ENCODE measurements at places on chromosomes 4 and X.

DNA sequence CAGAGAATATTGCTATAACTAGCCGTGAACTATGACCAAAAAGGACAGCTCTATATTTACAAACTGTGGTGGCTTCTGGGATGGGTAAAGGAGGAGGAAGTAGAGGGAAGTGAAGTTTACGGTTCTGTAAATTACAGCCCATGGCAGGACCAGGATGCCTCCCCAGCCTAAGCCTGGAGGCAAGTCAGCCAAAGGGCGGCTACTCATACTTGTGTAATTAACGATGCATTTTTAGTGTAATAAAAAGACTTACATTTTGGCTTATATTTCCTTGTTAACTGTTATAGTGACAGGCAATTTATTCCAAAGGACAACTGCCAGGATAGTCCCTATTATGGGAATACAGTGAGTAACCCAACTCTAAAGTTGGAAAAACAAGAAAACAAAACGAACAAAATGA, 139.9 kb upstream of the OTUD4 start:
- DNase-seq = no peak

DNA sequence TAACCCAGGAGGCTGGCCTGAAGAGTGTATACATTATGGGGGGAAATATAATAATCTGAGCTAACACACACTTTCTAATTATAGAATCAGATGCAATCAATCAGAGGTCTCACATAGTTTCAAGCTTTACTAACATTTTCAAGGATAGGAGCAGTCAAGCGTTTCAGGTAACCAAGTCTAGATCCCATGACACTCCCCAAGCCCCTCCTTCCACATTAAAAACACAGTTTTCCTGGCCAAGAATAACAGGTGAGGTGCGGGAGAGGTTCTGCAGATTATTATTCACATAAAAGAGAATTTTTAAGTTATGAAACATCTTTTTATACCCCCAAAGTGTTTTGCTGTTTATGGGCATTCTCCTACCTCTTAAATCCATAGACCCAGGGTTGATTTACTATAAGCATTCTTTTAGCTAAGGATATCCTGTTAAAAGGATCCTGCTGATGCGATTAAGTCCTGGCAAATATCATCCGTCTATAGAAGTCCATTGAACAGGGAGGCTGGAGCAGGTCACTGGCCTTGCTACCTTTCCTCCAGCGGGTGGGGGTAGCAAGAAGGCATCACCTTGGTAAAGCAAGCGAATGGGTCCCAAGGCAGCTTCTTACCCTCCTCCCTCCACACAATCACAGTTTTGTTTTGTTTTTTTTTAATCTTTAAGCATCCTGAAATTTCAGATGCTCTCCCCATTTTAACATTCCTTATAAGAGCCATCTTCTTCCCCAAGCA, 104.7 kb upstream of the GPM6A start:
- DNase-seq = peak; percentile 33

GRCh38 chrX:130080791-130081367, 29.4 kb downstream of the ELF4 start:
- no peak for DNase-seq

- DNase-seq = no peak
Observed at GRCh38 chr4:178611062-178611461, 1168.8 kb upstream of the AGA start.

DNA sequence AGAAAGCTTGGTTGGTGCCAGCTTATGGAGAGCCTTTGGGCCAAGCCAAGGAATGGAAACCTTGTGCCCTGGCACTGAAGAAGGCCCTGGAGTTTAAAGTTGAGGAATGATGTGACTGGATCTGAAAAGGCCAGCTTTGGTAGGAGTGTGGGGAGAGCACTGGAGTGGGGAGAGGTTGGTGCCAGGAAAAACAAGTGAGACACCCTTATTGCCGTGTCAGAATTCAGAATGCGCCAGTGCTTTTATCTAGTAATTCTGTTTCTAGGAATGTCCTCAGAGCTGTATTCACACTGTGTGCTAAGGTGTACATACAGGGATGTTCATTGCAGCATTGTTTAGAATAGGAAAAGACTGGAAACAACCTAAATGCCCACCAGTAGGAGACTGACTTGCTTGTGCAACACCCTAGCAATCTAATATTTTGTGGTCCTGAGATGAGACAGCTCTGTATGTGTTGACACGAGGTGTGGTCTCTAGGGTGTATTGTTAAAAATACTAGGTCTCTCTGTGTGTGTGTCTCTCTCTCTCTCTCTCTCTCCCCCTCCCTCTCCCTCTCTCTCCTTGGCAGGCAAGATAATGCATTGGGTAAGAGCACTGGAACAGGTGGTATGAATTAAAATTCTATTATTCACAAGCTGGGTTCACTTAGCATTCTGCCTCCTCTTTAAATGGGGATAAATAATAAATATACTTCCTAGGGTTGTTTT, 107.8 kb downstream of the GATB start:
- no peak for DNase-seq

DNA sequence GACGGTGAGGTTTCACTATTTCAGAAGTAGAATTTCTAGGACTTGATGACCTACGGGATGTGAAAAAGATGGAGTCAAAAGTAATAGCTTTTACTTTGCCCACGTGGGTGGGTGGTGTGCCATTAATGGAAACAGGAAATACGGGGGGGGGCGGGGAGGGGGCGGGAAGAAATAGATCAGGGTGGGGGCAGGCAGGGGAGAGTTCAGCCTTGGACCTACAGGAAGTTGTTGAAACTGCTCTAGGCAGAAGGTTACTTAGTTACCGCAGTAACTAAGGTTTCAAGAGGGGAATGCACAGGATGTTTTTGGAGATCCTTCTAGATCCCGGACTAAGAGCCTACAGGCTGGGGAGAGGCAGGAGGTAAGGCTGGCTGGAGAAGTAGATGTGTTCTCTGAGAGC, 3.6 kb upstream of the FHL1 start:
- no peak for DNase-seq

GRCh38 chr4:41207291-41207831, 7.0 kb downstream of the APBB2 start:
- no peak for DNase-seq

- no peak for DNase-seq
Observed at GRCh38 chr4:64776820-64777219, 367.6 kb upstream of the TECRL start.

- DNase-seq = no peak
Observed at GRCh38 chrX:92232182-92232581, 453.0 kb downstream of the PCDH11X start.

DNA sequence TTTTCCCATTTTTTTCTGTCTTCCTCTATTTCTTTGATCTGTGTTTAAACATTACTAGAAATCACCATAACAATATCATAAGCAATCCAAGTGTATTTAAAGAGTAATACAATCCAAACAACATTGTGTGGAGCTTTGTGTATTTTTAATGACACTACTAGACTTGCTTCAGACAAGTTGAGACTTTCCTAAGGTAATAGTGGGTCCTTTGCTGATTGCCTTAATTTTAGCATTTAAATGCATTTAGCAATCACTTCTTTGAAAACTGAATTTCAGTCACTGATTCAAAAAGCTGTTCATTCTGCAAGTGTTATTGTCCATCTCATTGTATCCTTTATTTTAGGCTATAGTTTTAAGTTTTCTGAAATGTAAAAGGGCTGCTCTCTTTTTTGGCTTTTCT, 804.8 kb downstream of the ADGRL3 start:
- DNase-seq = no peak

DNA sequence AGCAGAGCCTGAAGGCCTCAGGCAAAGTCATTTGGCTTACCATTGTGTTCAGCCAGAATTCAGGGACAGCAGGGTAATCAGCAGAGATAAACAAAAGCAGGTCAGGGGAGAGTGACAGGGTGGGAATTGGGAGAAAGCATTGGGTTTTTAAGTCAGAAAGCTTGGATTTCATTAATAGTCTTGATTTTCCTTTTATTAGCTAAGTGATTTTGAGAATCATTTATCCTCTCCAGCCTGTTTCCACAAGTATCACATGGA, 410.1 kb downstream of the HNRNPD start:
- no peak for DNase-seq

- no peak for DNase-seq
Observed at GRCh38 chr4:148850257-148850995, 408.2 kb upstream of the NR3C2 start.

GRCh38 chr4:24303926-24304325, 280.4 kb downstream of the DHX15 start:
- no peak for DNase-seq

DNA sequence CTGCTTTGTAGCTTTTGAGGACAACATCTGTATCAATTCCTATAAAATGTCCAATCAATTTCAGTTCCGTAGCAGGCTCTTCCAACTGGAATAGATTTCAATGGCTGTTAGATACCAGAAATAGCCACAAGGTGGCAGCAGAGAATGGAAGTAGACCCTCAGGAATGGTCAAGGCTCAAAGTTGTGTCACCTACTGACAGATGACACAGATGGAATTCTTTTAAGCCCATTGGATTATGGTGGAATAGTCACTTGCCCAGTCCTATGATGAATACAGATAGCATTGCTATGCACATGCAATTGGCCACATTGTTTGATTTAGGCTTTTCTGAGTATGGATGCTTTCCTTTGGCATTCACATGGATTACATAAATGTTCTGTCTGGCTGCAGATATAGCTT, 130.4 kb upstream of the RADX start:
- peak; percentile 45 for DNase-seq

DNA sequence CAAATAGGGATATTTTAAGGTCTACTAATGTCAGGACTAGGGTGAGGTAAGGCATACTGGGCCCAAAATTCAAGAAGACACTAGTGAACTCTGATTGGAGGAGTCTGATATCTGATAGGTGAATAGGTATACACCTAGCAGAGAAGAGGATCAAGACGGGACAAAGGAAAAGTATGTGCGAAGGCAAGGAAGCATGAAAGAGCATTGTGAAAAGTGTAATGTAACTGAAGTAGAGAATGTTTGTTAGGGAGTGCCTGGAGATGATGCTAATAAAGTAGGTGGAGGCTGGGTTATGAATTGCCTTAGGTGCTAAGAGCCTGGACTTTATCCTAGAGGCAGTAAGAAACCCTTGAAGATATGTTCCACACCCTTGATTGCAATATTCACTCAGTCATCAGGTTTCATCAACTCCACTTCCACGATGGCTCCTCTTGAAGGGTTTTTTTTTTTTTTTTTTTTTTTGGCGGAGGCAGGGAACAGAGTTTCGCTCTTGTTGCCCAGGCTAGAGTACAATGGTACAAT, 49.9 kb upstream of the XIAP start:
- no peak for DNase-seq

- no peak for DNase-seq
Observed at GRCh38 chr4:158958489-158959270, 144.2 kb upstream of the RAPGEF2 start.

DNA sequence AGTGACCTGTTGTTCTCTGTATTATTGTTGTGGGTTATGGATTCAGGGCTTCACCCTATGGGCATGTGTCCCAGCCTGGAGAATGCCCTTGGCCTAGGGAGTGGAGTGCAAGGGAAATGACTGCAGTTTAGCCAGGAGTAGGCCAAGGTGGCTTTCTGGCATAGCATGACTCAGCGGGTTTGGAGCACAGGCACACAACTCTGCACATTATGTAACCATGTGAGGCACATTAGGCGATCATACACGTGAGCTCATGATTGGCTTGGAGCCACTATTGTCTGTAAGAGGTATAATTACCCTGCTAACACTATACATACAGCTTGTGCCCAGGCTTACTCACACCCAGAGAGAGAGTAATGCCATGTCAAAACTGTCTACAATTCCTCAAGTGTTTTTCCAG, 35.1 kb upstream of the TACR3 start:
- DNase-seq = no peak

DNA sequence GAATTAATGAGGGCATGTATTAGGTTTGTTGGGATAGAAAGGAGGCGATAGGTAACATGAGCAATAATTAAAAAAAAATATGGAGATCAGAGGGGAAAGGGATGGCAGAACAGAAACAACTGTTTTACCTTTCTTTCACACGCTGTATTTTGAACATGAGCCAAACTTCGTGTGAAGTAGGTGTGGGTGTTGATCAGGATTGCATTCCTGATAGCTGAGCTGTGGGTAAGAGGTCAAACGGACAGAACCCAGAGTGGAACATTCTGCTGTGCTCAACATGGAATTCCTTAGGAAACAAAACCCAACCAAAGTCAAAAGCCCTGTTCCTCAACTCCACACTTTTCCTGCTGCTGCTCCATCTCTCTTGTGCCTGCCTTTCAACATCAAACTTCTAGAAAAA, 162.5 kb upstream of the CASK start:
- DNase-seq = no peak

GRCh38 chr4:19230906-19231545, 1020.7 kb upstream of the SLIT2 start:
- no peak for DNase-seq

GRCh38 chr4:172750910-172751309, 417.7 kb upstream of the GALNT7 start:
- DNase-seq = no peak

DNA sequence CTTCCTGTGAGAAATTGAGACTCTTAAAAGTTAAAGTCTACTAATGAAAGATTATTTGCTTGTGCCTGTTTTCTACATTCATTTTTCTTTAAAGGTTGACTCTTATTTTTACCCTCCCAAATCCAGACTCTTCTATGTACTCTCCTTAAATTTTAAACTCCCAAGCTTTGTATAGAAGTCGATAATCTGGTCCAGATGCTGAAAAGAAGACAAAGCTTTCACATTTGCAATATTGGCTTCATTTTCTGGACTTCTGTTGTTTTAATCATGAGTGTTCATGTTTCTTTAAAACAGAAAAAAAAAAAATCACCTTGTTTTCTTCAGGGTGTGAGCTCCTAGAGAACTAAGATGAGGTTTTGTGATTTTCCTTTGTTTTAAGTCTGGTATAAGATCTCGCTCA, 53.2 kb upstream of the TBC1D14 start:
- DNase-seq = no peak

DNA sequence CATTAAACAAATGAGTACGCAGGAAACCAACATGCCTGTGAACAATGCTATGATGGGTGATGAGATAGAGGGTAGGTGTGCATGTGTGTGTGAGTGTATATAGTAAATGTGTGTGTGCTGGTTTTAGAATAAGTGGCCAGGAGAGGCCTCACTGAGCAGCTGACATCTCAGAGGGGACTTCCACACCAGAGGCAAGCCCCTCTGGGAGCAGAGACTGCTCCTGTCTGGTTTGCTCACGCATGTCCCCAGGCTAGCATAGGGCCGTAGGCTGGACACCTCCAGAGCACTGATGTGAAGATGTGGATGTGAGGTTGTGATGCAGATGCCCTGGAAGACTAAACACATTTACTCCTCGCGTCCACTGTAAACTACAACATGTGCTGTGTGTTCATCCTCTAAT, 104.5 kb downstream of the DRD5 start:
- DNase-seq = no peak

GRCh38 chr4:113537628-113538027, 223.9 kb downstream of the CAMK2D start:
- DNase-seq = no peak

GRCh38 chrX:109753256-109753655, 20.2 kb upstream of the ACSL4 start:
- DNase-seq = no peak

Measured in WERI-Rb-1 (cell line).